ENCODE measurements at places on chromosomes 12 and 14.

- DNase-seq = peak; percentile 62
Measured at GRCh38 chr12:130514149-130514551, 176.5 kb downstream of the PIWIL1 start.

DNA sequence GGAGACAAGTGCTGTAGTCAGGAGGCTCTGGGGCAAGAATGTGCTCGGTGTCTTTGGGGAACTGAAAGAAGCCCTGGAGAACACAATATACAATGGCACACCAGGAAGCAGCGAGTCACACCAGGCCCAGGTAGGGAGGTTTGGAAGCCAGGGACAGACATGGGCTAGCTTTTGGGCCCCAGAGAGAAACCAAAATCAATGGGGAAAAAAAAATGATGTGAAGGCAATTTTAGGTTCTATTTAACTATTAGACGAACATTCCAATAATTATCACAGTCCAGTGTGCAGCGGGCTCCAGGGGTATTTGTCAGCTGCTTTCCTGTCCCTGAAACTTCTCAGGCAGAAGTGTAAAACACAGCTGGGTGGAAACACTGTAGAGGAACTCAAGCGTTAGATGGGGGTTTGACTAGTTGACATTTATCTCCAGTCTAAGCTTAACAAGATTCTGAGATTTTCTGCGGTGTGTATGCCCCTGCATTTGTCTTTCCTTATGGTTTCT, 21.8 kb upstream of the EGLN3 start:
- DNase-seq = no peak

DNA sequence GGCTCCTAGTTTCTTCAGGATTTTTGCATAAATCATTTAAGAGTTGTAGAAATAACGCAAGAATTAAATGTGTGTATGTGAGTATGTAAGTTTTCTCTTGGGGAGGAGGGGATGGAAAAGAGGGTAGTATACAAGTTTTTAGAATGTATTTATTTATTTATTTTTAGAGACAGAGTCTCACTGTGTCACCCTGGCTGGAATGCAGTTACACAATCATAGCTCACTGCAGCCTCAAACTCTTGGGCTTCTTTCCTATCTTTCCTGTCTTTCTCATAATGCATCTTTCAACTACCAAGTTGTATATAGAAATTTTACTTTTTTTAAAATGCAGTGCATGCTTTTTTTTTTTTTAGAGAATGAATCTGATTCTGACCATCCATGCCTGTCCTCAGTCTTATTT, 269.0 kb upstream of the GARIN2 start:
- no peak for DNase-seq

- no peak for DNase-seq
Measured at GRCh38 chr14:102768223-102769048, 8.8 kb upstream of the TRAF3 start.

All from COR-L47 (cell line).